ENCODE measurements at places on chromosomes 4 and X.

- peak; percentile 57 for DNase-seq
These were observed 9.0 kb upstream of the BCOR start for GRCh38 chrX:40106676-40107290.

DNA sequence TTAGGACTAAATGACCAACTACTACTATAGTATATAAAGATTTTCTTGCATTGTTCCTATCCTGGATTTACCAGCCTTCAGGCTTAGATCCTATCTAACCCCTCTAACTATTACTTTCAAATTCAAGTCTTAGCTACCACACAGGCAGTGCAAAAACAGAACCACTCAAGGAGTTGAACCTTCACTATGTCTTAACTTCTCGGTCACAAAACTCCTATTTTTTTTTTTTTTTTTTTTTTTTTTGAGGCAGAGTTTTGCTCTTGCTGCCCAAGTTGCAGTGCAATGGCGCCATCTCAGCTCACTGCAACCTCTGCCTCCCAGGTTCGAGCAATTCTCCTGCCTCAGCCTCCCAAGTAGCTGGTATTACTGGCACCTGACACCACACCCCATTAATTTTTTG, 6.3 kb upstream of the FAM200B start:
- no peak for DNase-seq

DNA sequence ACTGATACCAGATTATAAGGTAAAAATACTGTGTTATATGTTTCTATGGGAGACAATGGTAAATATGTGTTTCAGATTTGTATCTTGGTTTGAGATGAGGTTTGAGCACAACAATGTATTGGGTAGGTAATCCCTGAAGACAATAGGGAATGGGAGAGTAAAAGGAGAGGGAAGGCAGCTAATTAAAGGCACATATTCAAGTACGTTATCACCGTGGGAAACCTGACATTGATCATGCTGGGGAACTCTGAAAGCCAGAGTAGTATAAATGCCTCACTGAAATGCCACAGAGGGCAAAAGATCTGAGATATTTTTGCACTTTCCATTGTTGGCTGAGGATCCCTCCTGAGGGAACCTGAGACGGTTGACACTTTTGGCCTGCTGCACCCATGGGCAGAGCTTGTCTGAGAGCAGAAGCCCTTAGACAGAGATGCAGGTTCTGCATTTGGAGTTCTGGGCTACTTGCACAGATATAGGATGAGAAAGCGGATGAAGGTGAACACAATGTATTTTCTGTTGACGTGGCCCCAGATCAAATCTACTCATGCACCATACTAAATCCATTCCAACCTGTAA, 506.7 kb downstream of the PCDH18 start:
- DNase-seq = no peak

GRCh38 chr4:62232814-62233213, 1032.7 kb downstream of the ADGRL3 start:
- peak; percentile 5 for DNase-seq

DNA sequence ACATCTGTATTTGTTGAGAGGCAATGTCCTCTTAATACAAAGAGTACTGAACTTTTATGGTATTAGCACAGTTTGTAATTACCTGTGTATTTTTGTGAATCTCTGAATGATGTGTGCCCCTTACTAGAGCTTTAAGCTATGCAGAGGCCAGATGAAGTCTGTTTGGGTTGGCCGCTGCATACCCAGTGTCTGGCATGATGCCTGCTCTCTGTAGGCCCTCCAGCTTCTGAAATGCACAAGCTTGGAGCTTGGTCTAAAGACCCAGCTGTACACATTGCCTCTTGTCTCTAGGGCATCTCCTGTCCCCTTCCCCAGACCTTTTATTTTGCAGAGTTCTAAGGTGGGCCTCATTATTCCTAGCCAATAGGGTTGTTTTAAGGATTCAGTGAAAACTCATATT, 68.6 kb downstream of the CDS1 start:
- no peak for DNase-seq

DNA sequence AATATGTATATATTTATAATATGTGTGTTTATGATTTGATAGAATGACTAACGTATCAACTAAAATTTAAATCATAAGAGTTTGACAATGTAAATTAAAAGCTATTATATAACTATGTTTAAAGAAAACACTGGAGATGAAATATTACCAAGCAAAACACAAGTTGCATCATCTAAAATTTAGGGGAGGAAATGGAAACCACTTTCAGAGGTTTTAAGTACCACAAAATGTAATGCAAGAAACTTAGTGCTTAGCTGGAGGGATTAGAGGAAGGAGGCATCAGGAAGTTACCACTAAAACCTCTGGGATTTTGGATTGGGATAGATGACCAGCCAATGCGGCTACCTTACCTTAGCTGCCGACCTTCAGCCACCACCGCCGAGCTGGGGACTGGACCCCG, 1192.1 kb upstream of the PRKX start:
- DNase-seq = no peak

DNA sequence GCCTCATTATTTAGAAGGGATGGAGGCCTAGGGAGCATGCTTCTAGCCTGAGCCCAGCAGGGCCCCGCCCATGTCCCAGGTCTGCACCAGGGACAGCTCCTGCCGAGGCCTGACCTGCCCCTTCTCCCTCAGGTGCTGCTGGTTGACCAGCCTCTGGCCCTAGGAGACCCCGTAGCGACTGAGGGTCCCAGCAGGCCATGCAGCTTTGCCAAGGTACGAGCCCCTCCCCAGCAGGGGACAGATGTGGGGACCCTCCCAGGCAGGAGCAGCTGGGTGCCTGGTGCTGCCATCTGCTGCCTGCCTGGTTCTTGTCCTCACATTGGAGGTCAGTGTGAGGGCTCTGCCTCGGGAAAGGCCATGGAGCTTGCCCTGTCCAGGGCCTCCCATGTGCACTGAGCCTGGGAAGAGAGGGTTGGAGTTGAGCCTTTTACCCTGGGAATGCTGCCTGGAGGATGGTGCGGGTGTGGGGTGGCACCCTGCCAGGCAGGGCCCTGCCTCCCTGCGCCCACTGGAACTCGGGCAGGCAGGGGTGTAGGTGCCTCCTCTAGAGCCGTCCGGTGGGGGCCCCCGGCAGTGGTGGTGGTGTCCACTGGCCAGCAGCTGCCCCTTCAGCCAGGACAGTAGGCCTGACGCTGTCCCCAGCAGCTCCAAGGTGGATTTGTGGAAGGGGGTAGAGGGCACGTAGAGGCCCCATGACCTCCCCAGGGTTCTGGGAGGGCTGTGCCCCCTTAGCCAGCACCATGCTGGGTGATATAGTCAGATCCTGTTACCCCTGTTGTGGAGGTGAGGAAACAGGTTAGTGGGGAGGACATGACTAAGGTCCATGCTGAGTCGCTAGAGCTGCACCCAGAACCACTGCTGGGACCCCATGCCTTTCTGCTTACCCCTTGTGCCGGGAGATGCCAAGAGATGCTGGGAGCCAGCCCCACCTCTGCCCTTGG, 2.2 kb upstream of the MSANTD1 start:
- no peak for DNase-seq

DNA sequence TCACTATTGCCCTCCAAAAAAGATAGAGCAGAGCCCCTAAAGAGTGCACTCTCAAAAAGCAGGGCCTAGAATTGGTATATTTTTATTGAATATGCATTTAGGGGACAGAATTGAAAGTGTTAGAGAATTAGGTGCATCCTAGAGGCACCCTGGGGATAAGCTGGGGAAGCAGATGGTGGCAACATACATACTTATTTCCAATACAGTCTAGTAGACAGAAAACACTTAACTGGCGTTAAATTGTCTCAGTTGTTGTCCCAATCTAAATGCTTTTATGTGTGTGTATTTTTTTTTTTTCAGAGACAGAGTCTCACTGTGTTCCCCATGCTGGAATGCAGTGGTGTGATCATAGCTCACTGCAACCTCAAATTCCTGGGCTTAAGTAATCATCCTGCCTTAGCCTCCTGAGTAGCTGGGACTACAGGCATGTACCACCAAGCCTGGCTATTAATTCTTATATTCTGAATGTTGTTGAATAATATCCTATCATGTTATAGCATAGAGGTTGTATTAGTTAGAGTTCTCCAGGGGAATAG, 481.8 kb downstream of the GRXCR1 start:
- DNase-seq = no peak

GRCh38 chrX:39950018-39950688, 147.6 kb downstream of the BCOR start:
- DNase-seq = no peak

DNA sequence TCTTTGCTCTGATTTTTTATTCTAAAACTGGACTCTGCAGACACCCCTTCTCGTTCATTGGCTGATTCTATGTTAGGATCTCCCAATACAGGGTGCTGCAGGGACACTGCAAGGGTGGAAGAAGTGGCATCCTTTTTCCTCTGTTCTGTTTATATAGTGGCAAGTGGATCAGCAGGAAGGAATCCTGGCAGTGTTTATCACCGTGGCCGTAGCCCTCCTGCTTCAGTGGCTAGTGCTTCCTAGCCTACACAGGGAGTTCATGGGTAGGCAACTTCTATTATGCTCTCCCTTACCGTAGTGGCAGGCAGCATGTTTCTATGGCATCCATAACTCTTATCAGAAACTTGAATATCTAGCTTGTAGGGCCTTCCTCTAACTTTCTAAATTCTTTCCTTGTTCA, 6.4 kb upstream of the AP1AR start:
- DNase-seq = no peak

DNA sequence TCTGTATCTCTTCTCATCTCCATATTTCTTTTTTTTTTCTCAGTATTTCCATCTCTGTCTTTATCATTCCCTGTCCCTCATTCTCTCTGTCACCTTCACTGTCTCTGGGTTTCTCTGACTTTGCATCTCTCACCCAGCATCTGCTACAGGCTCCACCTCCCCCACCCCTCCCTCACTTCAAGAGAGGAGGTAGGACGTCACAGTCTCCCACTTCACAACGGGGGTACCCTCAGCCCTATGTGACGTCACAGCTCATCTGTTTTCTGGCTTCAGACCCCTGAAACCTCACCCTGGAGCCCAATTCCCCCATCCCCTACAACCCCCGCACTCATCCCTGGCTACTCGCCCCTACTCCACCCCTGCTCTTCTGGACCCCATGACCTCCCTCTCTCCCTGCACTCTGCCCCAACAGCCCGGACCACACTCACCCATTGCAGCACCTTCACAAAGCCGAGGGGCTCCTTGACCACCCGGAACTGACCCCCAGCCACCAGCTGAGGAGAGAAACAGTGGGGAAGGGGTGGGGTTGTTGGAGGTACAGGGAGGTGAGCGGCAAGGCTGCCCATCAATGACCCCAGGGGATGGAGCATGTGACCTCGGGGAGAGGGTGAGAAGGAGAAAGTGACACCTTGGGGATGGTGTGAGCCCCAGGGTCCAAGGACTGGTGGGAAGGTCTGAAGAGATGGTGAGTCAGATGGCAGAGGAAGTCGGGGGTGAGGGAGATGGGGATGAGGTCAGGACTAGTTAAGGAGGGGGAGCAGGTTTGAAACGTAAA, 1.3 kb downstream of the SYP start:
- no peak for DNase-seq

DNA sequence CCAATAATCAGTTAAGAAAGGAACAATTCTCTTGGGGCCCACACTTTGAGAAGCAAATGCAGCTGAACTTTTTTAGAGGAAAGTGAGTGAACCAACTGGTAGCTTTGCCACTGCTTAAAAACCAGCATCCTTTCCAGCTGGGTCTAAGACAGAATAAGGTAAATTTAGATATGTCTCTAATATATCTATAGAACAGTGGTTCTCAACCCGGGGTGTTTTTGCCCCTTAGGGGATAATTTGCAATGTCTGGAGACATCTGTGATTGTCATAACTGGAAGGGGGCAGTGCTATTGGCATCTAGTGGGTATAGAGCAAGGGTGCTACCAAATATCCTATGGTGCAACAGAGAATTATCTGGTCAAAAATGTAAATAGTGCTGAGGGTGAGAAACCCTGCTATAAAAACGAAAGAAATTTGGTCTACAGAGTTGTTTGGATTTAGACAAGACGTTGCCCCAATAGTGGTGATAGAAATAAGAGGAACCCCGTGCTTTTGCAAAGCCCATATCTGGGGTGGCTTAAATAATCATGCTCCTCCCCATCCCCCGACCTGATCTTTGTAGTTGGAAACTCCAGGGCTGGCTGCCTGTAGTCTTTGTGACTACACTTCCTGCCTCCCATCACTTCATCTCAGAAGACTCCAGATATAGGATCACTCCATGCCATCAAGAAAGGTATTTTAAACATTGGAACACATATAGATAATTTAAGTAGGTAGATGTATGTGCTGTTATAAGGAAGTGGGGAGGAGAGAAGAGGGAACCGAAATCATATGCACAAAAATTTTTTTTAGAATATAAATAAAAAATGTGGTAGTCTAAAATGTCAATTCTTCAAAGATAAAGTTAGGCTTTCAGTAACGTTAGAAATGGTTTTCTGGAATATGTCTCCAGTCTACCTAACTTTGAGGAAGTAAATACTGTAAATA, at the start of gene TLR7:
TLR7 (plus strand) TSS at position 622 of the 927 bp plus-strand sequence. CDS start 507 bp downstream, outside the sequence.
- DNase-seq = no peak

DNA sequence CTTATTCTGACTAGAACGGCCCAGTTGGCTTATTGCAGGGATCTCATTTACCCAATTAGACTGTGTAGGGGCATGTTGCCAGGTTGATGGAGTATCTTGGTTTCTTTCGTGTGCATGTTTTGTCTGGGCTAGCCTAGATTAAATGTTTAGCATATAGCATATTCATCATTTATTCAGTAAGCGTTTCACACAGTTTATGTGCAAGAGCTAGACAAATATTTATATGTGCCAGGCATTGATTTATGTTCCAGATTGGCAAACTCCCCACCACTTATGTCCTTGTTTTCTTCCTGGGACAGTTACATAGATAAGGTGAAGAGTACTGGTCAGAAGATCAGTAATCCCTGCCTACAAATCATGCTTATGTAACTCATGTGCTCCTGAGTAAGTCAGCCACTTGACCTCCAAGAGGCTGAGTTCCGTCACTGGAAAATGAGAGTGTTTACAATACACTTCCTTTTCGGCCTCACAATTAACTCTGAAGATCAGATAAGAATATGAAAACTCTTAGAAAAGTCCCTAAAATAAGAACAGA, 57.2 kb downstream of the RUFY3 start:
- DNase-seq = no peak

GRCh38 chr4:152128356-152128755, 367.5 kb upstream of the GATB start:
- no peak for DNase-seq

GRCh38 chr4:7612311-7612897, 177.7 kb upstream of the PSAPL1 start:
- DNase-seq = no peak

DNA sequence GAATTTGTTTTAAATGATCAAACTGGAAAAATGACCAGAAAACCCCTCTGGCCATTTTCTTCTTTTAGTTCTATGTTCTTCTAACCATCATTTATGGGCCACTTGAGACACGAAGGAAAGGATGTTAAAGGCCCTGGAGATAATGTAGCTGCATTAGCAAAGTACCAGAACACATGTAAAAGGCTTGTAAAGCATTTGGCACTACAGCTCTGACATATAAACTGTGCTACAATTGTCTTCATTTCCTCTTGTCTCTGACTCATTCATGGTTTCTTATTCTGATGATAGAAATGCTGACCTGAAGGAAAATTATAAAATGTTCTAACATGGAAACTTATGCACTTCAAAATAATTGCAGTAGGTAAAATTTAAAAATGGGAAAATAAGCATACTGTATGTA, 388.7 kb downstream of the FAT4 start:
- DNase-seq = no peak

Data from NCI-H345 (cell line).